ENCODE measurements at places on chromosomes 12 and 14.

DNA sequence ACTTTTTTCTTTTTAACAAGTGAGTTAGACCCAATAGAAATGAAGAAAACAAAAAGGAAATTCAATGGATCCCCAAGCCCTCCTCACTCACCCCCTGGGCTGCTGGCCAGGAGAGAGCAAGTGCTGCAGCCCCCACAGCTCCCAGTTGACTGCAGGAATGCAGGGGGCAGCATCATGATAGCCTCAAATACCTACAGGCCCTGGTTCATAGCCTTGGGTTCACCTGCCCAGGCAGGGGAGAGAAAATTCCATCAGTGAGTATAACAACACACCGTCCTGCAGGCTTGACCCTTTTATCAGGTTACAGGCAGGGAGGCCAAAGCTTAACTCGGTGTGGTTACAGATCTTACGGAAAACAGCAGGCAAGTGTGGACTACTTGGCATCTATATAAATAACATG is 76.3 kb downstream of the PHLDA1 start:
- DNase-seq, result no peak

- peak; percentile 52 for DNase-seq
Measured at GRCh38 chr12:76455582-76456345, 103.8 kb downstream of the OSBPL8 start.

DNA sequence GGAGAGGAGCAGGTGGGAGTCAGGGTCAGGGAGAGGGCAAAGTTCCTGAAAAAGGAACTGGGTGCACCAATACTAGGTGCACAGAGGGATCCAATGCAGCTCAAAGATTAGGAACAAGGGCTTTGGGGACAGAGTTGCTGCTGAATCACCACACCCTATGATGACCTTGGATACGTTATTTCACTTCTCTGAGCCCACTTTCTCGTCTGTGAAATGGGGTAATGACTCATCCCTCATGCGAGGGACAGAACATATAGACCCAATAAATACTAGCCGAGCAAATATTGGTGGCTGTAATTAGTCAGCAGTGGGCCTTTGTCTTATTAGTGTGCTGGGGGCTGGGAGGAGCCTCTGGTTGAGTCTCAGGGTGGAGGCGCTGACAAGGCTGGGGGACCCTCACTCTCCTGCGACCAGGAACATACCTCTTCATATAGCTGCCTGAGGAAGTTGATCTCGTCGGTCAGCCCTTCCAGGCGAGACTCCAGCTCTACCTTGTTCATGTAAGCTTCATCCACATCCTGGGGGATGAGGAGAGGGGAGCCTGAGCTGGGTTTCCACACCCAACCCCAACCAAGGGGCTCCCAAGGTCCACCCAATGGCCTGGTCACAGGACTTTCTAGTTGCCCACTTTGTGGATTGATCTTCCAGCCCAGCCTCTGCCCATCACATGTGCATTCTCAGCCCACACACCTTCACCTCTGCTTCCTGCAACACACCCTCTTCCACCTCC is 4.5 kb downstream of the KRT8 start:
- no peak for DNase-seq

- DNase-seq, result no peak
Measured at GRCh38 chr12:42422785-42423184, 96.8 kb downstream of the PPHLN1 start.
